ENCODE measurements at places on chromosomes 7 and 10. TPM values are rescaled to one million over a fixed set of nuclear protein-coding genes. Genes with fewer than 3 reads are reported as not detected.

TMEM236 gene
- 1.7 TPM for total RNA-seq

ANKRD30A gene
- not detected for total RNA-seq

- no peak for DNase-seq
These were observed 123.7 kb downstream of the KAT6B start for GRCh38 chr10:74949843-74950765.

- DNase-seq, result peak; percentile 40
These were observed 581 bp downstream of the PTPRZ1 start for GRCh38 chr7:121873289-121874194.

DNA sequence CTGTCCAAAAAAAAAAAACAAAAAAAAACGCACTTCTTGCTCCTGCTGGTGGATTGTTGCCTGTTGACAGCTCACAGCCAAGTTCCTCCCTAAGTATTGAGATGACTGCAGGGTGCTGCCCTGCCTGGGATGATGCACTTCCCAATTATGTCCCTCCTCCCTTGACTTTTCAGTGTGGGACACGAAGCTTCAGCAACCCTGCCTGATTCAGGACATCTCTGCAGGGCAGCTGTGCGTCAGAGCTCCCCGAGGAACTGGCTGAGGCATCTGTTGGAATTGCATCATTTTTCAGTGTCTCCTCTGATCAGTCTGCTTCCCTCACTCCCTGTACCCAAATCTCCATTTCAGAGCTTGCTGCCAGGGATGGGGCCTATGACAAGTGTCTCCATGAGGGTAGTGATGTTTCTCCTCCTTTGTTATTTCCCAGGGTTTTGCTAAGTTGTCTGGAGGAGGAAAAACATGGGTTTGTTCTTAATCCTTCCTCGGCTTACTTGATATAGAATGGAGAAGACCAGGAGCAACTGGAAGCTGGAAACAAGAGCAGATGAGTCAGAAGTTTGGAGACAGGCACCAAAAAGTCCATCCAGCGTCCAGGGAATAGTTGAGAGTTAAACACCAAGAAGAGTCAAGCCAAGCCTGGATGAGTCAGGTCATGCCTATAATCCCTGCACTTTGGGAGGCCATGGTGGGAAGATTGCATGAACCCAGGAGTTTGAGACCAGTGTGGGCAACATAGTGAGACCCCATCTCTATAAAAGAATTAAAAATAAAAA lies 355.1 kb downstream of the GALNT17 start:
- peak; percentile 48 for DNase-seq

DNA sequence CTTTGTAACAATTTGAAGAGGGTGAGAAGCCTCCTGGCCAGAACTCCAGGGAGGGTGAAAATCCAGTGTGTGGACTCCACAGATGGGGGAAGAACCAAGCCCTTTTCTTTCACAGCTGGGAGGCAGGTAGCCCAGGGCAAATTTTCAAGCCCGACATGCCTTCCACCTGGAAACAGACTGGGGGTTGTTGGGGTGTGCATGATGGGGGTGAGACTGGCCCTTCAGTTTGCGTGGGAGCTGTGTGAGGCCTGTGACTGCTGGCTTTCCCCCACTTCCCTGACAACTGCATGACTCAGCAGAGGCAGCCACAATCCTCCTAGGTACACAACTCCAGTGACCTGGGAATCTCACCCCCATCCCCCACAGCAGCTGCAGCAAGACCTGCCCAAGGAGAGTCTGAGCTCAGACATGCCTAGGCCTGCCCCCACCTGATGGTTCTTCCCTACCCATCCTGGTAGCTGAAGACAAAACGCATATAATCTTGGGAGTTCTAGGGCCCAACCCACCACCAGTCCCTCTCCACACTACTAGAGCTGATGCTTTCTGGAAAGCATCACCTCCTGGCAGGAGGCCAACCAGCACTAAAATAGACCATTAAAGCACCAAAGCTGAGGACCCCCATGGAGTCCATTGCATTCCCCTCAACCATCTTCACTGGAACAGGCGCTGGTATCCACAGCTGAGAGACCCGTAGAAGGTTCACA lies 445.4 kb downstream of the TFEC start:
- no peak for DNase-seq

- no peak for DNase-seq
These were observed 139.8 kb downstream of the ADARB2 start for GRCh38 chr10:1597370-1598146.

DNA sequence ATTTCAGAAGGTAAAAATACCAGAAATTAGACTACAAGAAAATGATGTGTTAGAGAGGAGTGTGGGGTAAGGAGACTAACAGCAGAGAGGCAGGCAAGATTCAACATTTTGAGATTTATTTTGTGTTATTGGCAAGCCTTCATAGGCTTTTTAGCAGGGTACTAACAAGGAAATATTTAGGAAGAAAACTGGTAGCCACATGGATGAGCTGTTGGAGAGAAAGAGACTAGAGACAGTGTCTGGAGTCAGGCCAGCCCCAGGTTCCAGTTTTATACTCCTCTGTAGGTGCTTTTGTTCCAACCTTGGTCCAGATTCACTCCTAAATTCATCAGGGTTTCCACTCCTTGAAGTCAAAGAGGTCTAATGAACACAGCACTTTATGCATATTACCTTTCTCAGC lies 41.1 kb downstream of the GPRIN2 start:
- DNase-seq, result no peak

DNA sequence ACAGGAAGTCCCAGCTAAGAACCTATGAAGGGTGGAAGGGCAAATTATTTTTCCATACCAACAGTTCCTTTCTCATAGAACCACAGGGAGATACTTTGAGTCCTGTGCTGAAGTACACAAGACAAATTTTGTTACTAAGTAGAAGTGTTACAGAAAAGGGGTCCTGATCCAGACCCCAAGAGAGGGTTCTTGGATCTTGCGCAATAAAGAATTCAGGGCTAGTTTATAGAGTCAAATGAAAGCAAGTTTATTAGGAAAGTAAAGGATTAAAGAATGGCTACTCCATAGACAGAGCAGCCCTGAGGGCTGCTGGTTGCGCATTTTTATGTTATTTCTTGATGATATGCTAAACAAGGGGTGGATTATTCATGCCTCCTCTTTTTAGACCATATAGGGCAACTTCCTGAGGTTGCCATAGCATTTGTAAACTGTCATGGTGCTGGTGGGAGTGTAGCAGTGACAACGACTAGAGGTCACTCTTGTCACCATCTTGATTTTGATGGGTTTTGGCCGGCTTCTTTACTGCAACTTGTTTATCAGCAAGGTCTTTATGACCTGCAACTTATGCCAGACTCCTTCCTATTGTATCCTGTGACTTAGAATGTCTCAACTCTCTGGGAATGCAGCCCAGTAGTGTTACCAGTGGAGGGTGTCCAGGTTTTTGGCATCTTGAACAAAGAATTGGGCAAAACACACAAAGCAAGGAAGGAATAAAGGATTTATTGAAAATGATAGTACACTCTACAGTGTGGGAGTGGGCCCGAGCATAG lies 409.4 kb downstream of the SH2D4B start:
- no peak for DNase-seq

GRCh38 chr10:96259150-96259549 lies 12.2 kb downstream of the BLNK start:
- DNase-seq, result no peak

DNA sequence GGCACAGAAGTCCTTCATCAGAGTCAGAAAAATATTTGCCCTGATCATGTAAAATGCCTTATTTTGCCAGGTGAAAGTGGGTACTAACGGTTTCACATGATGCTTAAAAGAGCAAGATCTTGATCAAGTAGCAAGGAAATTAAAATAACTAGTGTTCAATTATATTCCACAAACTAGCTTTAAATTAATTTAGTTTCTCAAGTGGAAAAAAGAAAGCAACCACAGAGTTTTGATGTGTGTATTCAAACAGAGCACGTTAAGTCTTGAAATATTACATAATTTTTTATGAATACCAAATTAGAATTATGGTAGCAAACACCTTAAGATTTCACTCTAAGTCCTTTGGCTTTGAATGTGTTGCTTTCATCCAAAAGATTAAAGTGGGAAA lies 47.3 kb downstream of the PIP4K2A start:
- no peak for DNase-seq

All from aorta (tissue), 5 donors.